Central memory CD8-positive, alpha-beta T cell (primary cell): ENCODE measurements at places on chromosomes 4 and X.

- DNase-seq, result no peak
Observed at GRCh38 chr4:85210353-85210752, 243.9 kb upstream of the WDFY3 start.

GRCh38 chr4:159496248-159496647, 393.4 kb downstream of the RAPGEF2 start:
- no peak for DNase-seq

GRCh38 chr4:68951806-68952585, 392 bp upstream of the UGT2A3 start:
- DNase-seq, result no peak

GRCh38 chrX:39992300-39992699, 105.5 kb downstream of the BCOR start:
- DNase-seq, result no peak

- no peak for DNase-seq
Observed at GRCh38 chr4:111696505-111696904, 448.7 kb upstream of the FAM241A start.
